ENCODE measurements at places on chromosomes 5 and 9. TPM values are rescaled to one million over a fixed set of nuclear protein-coding genes. Genes with fewer than 3 reads are reported as not detected.

The NR5A1 gene
- not detected for total RNA-seq

The CLIC3 gene
- total RNA-seq = 3.8 TPM

The TLX3 gene
- not detected for total RNA-seq

DNA sequence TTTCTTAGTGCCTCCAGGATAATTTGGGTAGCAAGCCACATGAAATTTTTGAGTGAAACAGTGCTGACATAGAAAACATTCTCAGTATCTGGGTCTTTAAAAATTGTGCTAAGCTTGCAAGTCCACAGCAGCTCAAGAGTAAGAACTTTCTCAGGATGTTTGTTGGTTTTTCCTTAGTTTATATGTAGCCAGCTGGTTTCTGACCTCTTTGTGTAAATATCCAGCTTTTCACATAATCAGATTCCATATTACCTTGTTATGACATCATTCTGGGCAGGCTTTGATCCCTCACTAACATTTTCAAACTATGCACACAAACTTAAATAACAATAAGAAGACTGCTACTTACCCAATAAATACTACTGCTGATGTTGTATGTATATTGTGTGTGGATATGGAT, 82.9 kb upstream of the VCAN start:
- no peaks in the 10 kb centered on the region for H3K36me3 ChIP-seq
- DNase-seq = no peak
- no peak overlapping the region for H3K27ac ChIP-seq
- no peaks in the 10 kb centered on the region for H3K27me3 ChIP-seq
- no peaks in the 10 kb centered on the region for H3K4me1 ChIP-seq
- H3K4me3 ChIP-seq = no peak overlapping the region

GRCh38 chr5:133957591-133957990, 10.8 kb downstream of the C5orf15 start:
- H3K27me3 ChIP-seq = no peaks in the 10 kb centered on the region
- H3K4me1 ChIP-seq = peaks cover 25% of the 10 kb centered on the region
- peak overlapping the region; percentile 70 for H3K27ac ChIP-seq
- DNase-seq = no peak
- H3K36me3 ChIP-seq = peaks cover 28% of the 10 kb centered on the region

DNA sequence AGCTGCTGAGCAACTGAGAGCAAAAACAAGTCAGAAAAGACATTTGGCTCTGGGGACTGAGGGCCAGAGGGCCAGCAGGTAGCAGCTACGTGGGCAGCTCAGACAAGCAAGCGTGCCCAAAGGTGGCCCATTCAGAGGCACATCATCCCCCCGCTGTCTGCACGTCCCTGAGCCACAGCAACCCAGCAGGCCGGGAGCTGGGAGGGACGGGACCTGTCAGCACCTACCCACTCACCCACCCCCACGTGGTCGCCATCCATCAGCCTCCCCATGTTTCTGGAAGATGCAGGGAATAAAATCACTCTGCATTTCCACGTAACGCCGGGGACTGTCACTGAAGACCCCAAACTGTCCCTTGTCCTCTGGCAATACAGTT, 167.8 kb downstream of the COL23A1 start:
- peaks cover 4% of the 10 kb centered on the region for H3K27me3 ChIP-seq
- DNase-seq = peak; percentile 36
- H3K4me1 ChIP-seq = no peaks in the 10 kb centered on the region
- no peaks in the 10 kb centered on the region for H3K36me3 ChIP-seq
- no peak overlapping the region for H3K27ac ChIP-seq
- no peak overlapping the region for H3K4me3 ChIP-seq

DNA sequence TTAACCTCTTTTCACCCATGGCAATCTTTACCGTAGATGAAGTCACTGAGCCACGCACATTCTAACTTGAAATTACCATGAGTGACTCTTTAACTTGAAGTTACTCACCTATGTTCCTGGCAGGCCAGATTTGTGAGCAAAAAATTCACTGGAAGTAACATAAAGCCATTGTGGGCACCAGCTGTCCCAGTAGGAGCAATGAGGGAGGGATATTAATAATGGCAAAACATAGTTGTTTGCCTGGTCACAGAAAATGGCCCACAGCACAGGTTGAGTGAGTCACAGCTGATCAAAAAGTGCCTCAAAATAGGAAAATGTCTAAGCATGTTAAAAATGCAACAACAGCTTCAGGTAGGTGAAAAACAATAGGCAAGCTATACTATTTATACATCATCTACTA, 146.6 kb downstream of the EFNA5 start:
- H3K4me3 ChIP-seq = no peak overlapping the region
- no peaks in the 10 kb centered on the region for H3K36me3 ChIP-seq
- H3K27me3 ChIP-seq = peaks cover 4% of the 10 kb centered on the region
- H3K4me1 ChIP-seq = no peaks in the 10 kb centered on the region

DNA sequence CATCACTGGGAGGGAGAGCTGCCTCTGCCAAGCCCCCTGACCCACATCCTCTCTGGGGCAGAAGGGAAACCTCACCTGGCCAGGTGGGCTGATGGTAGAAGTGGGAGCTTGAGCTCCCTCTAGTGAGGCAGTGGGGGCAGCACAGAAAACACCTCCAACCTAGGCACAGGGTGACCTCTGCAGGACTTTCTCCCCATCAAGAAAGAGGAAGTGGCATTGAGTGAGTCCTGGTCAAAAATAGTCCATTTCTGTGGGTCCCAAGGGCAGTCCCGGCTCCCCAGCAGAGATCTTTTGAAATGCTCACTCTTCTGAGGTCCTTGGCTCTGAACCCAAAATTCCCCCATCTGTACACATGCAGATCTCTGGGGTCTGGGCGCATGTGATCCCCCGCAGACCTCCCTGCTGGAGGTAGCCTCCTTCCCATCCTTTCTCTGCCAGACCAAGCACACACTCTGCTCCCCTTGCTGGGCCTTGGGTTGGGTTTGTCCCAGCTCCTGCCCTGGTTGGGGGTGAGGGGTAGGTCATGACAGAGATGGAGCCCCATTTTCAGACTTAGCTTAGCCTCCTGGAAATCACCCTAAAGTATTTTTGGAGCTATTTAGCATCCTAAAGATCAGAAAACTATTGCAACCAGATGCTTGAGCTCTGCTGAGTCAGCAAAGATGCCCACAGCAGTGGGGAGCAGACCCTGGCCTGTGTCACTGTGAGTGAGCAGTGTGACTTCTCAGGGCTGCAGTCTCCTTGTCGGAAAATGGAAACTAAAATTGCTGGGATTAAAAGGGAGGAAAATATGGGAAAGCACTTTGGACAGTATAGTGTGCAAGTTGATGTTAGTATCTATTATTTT, 41.6 kb upstream of the LCP2 start:
- peaks cover 36% of the 10 kb centered on the region for H3K4me1 ChIP-seq
- H3K27me3 ChIP-seq = no peaks in the 10 kb centered on the region
- no peak overlapping the region for H3K4me3 ChIP-seq
- H3K36me3 ChIP-seq = peaks cover 2% of the 10 kb centered on the region
- peak; percentile 82 for DNase-seq
- no peak overlapping the region for H3K27ac ChIP-seq

DNA sequence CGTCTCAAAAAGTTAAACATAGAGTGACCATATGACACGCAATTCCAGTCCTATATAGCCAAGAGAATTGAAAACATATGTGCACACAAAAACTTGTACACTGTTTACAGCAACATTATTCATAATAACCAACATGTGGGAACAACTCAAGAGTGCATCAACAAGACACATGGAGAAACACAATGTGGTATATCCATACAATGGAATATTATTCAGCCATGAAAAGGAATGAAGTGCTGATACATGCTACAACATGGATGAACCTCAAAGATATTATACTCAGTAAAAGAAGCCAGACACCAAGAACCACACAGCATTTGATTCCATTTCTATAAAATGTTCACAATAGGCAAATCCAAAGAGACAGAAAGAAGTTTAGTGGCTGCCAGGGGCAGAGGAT, 317.0 kb downstream of the NSG2 start:
- no peaks in the 10 kb centered on the region for H3K4me1 ChIP-seq
- no peaks in the 10 kb centered on the region for H3K27me3 ChIP-seq
- H3K4me3 ChIP-seq = no peak overlapping the region
- no peak for DNase-seq

GRCh38 chr5:99243111-99243510, 314.3 kb upstream of the CHD1 start:
- H3K4me1 ChIP-seq = no peaks in the 10 kb centered on the region
- H3K36me3 ChIP-seq = no peaks in the 10 kb centered on the region
- no peaks in the 10 kb centered on the region for H3K27me3 ChIP-seq
- H3K27ac ChIP-seq = no peak overlapping the region
- H3K4me3 ChIP-seq = no peak overlapping the region

- DNase-seq = no peak
- H3K4me1 ChIP-seq = no peaks in the 10 kb centered on the region
- peaks cover 14% of the 10 kb centered on the region for H3K27me3 ChIP-seq
- no peaks in the 10 kb centered on the region for H3K36me3 ChIP-seq
These were observed 56.7 kb upstream of the FST start for GRCh38 chr5:53423724-53424123.

GRCh38 chr5:56279979-56280378, 46.8 kb upstream of the ANKRD55 start:
- no peaks in the 10 kb centered on the region for H3K36me3 ChIP-seq
- no peak overlapping the region for H3K4me3 ChIP-seq
- H3K4me1 ChIP-seq = no peaks in the 10 kb centered on the region
- no peak overlapping the region for H3K27ac ChIP-seq

DNA sequence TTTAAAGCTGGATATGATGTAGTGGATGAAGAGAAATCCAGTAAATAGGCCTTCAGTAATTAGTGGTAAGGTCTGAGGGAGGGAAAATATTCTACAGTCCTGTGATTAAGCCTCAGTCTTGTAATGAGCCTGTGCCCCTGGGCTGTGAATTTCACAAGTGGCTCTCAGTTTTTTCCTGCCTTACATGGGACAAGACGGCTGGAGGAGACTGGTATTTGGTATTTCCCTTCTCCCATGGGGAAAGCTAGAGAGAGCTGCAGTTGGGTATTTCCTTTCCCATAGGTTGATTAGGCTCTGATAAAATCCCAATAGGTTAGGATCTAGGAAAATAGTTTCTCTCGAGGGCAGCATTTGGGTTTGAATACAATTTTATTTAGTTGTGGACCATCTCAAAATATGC, 62.2 kb upstream of the GNA14 start:
- H3K36me3 ChIP-seq = no peaks in the 10 kb centered on the region
- H3K27me3 ChIP-seq = peaks cover 5% of the 10 kb centered on the region

Measured in activated CD8-positive, alpha-beta memory T cell treated with anti-CD3 and anti-CD28 coated beads, Interleukin-2, amount 10 ng/mL, durations not matched to agents 7 days and 5 days (primary cell).